ENCODE measurements at places on chromosomes 13 and 19.
A peak's percentile ranks its signal among the peaks of the same experiment; 100 is the strongest.

DNA sequence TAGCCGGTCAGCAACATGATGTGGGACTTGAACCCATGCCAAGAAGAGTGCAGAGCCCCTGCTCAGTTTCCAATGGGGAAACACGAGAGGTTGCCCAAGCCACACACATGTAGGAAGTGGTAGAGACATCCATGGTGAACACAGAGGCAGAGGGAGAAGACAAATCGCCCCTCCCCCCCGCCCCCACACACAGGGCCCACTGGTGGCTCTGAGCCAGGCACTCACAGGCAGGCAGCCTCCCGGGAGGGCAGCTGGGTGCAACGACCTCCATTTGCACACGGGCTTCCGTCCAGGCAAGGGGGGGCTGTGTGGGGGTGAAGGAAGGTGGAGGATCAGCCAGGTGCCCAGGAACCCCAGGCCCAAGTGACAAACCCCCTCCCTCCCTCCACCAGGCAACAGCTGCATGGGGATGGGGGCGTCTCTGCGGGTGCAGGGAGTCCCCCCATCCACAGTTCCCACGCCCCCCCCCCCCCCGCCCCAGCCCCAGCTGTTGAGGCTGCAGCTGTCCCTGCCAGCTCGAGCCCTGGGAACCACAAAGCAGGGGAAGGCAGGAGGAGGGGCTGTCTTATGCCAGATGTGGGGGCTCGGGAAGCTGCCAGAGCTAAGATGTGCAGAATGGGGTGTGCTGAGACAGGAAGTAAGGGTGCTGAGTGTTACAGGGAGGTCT lies 3.4 kb downstream of the NOTCH3 start:
- DNase-seq, result no peak

GRCh38 chr19:12095111-12095790 lies 30.7 kb downstream of the ZNF844 start:
- DNase-seq, result no peak

GRCh38 chr19:45754323-45754722 lies 14.7 kb downstream of the SIX5 start:
- no peak for DNase-seq

GRCh38 chr19:6022570-6023064 lies 44.7 kb upstream of the RANBP3 start:
- no peak for DNase-seq

DNA sequence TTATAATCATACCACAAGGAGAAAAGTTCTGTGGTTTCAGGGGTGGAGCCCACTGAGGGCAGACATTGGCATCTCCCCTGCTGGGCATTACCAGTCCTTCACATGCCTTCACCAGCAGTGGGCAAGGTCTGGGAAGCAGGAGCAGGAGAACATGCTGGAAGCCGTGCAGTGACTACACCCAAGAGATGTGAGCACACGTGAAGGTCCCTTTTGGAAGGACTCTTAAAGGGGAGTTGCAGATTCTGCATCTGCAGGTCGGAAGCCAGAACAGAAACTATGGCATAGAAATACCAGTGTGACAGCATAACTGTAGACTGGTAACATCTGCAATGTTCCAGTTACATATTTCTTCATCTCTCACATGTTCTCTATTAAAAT lies 26.9 kb upstream of the KL start:
- DNase-seq, result no peak

- no peak for DNase-seq
Observed at GRCh38 chr13:50026788-50027473, 11.7 kb downstream of the KCNRG start.

DNA sequence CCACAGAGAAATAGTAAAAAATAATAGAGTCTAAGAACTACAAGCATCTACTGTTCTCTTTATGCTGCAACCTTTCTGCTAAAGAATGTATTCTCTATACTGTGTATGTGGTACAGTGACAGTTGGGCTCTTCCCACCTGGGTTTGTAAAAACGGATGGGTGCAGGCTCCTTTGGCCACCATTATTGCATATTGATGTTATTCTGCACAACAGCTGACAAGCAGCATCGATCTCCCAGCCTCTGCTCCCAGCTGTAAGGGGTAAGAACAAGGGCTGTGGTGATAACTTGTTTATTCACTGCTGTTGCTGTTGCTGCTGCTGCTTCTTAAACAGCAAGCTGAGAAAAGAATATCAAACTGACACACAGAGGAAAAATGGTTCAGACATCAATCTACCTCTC lies 56.1 kb downstream of the KCNRG start:
- no peak for DNase-seq

DNA sequence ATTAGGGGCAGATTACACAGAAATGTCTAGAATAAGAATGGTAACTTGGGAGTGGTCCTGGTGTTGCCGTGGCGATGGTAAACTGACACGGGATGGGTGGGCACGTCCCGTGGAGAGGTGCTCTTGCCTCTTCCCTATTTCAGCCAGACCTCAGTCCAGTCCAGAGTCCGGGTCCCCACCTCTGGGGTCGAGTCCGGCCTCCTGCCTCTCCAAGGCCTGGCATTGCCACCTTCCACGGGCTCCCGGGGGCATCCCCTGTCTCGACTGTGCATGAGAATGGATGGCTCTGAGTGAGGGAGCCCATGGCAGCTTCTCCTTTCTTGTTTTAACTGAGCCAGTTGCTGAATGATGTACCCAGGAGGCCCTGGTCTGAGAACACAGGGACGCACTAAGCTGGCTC lies 142.3 kb downstream of the SOX1 start:
- no peak for DNase-seq

- DNase-seq, result peak; percentile 10
Observed at GRCh38 chr13:85261757-85262346, 537.4 kb downstream of the SLITRK6 start.

DNA sequence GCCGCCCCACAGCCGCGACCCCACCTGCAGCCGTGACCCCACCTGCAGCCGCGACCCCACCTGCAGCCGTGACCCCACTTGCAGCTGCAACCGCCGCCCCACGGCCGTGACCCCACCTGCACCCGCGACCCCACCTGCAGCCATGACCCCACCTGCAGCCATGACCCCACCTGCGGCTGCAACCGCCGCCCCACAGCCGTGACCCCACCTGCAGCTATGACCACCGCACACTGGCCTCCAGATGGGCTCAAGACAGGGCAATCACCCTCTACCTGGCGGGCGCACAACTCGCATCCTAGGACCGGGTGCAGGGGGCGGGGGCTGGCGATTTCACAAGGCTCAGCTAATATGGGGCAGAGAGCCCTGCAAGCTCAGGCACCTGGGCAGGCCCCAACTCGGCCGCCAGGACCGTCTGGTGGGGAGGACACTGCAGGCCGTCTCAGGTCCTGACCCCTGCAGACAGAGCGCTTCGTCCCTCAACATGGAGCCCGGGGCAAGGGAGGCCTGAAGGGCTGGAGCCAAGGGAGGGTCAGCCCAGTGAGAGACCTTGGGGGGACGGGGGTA lies 15.1 kb downstream of the SBNO2 start:
- no peak for DNase-seq

- no peak for DNase-seq
Observed at GRCh38 chr13:30808600-30808999, 73.3 kb downstream of the ALOX5AP start.

GRCh38 chr13:49454388-49455006 lies 10.4 kb downstream of the SETDB2 start:
- no peak for DNase-seq

DNA sequence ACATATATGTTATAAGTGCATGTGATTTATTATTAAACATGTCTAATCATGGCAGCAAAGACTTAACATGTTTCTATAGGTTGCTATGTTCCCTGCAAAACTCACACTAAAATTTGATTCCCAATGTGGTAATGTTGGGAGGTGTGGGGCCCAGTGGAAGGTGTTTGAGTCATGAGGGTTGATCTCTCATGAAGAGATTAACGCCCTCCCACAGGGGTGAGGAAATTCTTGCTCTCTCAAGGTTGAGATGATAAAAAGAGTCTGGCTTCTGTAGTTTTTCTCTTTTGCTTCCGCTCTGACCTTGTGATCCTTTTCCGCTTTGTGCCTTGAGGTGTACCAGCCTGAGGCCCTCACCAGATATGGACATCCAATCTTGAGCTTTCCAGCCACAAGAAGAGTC lies 737.5 kb upstream of the SLITRK5 start:
- DNase-seq, result no peak

DNA sequence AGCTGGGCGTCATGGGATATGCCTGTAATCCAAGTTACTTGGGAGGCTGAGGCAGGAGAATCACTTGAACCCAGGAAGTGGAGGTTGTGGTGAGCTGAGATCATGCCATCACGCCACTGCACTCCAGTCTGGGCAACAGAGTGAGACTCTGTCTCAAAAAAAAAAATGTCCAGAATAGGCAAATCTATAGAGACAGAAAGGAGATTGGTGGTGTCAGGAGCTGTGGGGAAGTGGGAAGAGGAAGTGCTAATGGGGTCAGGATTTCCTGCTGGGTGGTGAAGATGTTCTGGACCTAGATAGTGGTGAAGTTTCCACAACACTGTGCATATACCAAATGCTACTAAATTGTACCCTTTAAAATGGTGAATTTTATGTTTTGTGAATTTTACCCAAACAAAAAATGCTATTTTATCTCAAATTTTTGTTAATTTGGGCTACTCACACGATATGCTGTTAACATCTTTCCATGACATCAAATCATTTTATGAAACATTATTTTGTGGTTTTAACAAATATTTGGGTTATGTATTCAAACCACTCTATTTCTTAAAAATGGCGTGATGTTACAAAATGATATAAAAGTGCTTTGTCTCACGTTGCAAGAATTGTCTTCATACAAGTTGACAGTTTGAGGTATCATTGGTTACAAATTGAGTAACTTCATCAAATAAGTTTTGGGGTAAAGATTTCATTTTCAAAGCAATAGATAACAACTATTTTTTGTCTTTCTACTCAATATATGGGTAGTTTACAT lies 7.4 kb upstream of the CYP4F3 start:
- DNase-seq, result no peak

DNA sequence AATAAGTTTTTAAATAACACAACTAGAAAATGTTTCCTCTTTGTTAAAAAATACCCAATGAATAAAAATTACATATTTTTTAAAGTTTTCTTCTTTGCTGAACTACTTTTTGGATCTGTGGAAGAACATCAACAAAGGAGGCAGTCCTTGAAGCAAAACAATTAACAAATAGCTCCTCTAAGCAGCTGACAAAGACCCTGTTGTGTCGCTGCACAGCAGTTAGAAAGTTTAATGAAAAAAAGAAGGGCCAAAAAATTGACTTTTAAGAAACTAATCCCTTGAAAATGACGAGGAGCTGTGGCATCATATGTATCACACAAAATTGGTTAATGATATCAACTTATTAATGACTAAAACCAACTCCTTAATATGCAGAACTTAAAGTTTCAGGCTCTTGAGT lies 72.1 kb downstream of the SLITRK1 start:
- no peak for DNase-seq

DNA sequence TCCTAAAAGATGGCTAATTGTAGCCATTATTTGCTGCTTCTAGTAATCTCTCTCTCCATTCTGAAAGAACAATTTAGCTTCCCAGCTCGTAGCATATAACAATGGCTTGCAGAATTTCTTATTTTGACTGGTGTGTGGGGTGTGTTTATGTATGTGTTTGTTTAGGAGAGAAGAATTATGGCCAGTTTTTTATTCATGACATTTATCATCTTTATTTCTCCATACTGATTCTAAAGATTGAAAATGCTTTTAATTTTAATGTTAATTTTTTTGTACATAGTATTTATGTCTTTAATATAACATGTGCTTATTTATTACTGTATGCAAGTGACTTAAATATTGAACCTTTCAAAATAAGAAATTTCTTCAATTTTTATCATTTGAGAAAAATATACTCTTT lies 115.8 kb upstream of the TMTC4 start:
- DNase-seq, result no peak

- no peak for DNase-seq
Observed at GRCh38 chr13:102002287-102002686, 399.6 kb downstream of the FGF14 start.
